Activated naive CD4-positive, alpha-beta T cell treated with anti-CD3 and anti-CD28 coated beads, Interleukin-2, amount 10 ng/mL, durations not matched to agents 7 days and 5 days (primary cell): ENCODE measurements at places on chromosomes 3 and 15.

- no peak for DNase-seq
- H3K27me3 ChIP-seq = no peaks in the 10 kb centered on the region
- H3K27ac ChIP-seq = no peak overlapping the region
- no peaks in the 10 kb centered on the region for H3K4me1 ChIP-seq
- no peaks in the 10 kb centered on the region for H3K36me3 ChIP-seq
Measured at GRCh38 chr3:84637272-84637671, 321.5 kb upstream of the CADM2 start.

DNA sequence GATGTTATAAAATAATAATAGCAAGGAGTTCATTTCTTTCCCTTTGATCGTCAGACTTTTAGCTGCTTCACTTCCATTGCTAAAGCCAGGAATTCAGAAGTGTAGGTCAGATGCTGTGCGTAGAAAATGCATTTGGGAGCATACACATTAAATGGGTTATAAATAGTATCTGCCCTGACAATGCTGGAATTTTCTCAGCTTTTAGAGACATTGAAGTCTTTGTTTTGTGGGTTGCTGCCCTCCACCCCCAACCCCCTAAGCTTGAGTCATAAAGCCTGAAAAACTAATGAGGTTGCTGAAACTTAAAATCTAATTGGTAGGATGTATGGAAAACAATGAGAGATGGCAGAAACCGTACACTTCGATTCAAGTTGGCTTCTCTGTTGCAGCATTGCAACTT, 81.9 kb downstream of the MITF start:
- no peaks in the 10 kb centered on the region for H3K4me1 ChIP-seq
- H3K36me3 ChIP-seq = no peaks in the 10 kb centered on the region
- no peak for DNase-seq
- no peak overlapping the region for H3K27ac ChIP-seq

GRCh38 chr3:160804762-160805161, 48.7 kb downstream of the PPM1L start:
- DNase-seq = no peak
- no peaks in the 10 kb centered on the region for H3K36me3 ChIP-seq
- H3K27ac ChIP-seq = no peak overlapping the region
- peaks cover 20% of the 10 kb centered on the region for H3K27me3 ChIP-seq

- H3K4me1 ChIP-seq = no peaks in the 10 kb centered on the region
- peaks cover 44% of the 10 kb centered on the region for H3K27me3 ChIP-seq
- no peak overlapping the region for H3K4me3 ChIP-seq
- H3K27ac ChIP-seq = no peak overlapping the region
- DNase-seq = no peak
- H3K36me3 ChIP-seq = no peaks in the 10 kb centered on the region
Measured at GRCh38 chr3:10568549-10568948, 63.2 kb upstream of the ATP2B2 start.

GRCh38 chr15:37931868-37932267, 2.6 kb upstream of the TMCO5A start:
- no peaks in the 10 kb centered on the region for H3K4me1 ChIP-seq
- peaks cover 3% of the 10 kb centered on the region for H3K27me3 ChIP-seq
- no peak overlapping the region for H3K4me3 ChIP-seq
- no peak for DNase-seq
- no peak overlapping the region for H3K27ac ChIP-seq

- H3K27ac ChIP-seq = no peak overlapping the region
- H3K4me1 ChIP-seq = peaks cover 38% of the 10 kb centered on the region
- no peak overlapping the region for H3K4me3 ChIP-seq
- DNase-seq = no peak
- H3K36me3 ChIP-seq = peaks cover 58% of the 10 kb centered on the region
Measured at GRCh38 chr15:42267286-42267685, 5.7 kb upstream of the GANC start.

GRCh38 chr3:121834157-121834670, 646 bp downstream of the IQCB1 start:
- peaks cover 47% of the 10 kb centered on the region for H3K4me1 ChIP-seq
- H3K27ac ChIP-seq = peak overlapping the region; percentile 93
- H3K27me3 ChIP-seq = no peaks in the 10 kb centered on the region
- H3K4me3 ChIP-seq = peak overlapping the region; percentile 91

- H3K27ac ChIP-seq = no peak overlapping the region
- no peaks in the 10 kb centered on the region for H3K36me3 ChIP-seq
- H3K4me3 ChIP-seq = no peak overlapping the region
- no peaks in the 10 kb centered on the region for H3K27me3 ChIP-seq
Measured at GRCh38 chr3:19220311-19220710, 72.0 kb downstream of the KCNH8 start.

- no peak overlapping the region for H3K4me3 ChIP-seq
- H3K27ac ChIP-seq = no peak overlapping the region
- no peaks in the 10 kb centered on the region for H3K36me3 ChIP-seq
- DNase-seq = no peak
Measured at GRCh38 chr15:48458876-48459275, 127.6 kb downstream of the DUT start.

DNA sequence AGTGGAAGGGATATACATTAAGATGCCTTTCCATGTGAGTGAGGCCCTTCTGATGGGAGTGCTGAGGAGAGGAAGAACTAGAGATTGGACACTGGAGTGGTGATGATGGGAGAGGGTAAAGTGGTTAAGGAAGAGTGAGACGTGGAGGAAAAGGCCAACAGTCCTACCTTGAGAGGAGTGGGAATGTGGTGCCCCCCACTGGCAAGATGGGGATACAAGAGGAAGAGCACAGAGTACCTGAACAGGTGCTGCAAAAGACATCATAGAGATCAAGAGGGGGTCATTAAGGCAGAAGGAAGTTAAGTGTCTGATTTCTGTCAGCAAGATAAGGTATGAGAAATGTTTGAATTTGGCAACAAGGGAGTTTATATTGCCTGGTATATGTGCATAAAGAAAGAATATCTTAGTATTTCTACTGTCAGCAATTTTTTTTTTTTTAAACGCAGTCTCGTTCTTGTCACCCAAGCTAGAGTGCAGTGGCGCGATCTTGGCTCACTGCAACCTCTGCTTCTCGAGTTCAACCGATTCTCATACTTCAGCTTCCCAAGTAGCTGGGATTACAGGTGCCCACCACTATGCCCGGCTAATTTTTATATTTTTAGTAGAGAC, 34.0 kb downstream of the ARIH2 start:
- peaks cover 2% of the 10 kb centered on the region for H3K4me1 ChIP-seq
- no peak overlapping the region for H3K27ac ChIP-seq
- H3K27me3 ChIP-seq = no peaks in the 10 kb centered on the region

GRCh38 chr3:49636883-49637609, 37.1 kb upstream of the APEH start:
- DNase-seq = no peak
- H3K27me3 ChIP-seq = peaks cover 45% of the 10 kb centered on the region
- no peaks in the 10 kb centered on the region for H3K4me1 ChIP-seq
- H3K27ac ChIP-seq = no peak overlapping the region
- no peaks in the 10 kb centered on the region for H3K36me3 ChIP-seq

GRCh38 chr3:123792473-123793201, 91.5 kb downstream of the MYLK start:
- H3K36me3 ChIP-seq = no peaks in the 10 kb centered on the region
- H3K27me3 ChIP-seq = peaks cover 26% of the 10 kb centered on the region
- H3K27ac ChIP-seq = no peak overlapping the region
- H3K4me3 ChIP-seq = no peak overlapping the region

GRCh38 chr15:73888224-73889041, 15.1 kb downstream of the TBC1D21 start:
- H3K27me3 ChIP-seq = peaks cover 55% of the 10 kb centered on the region
- no peak overlapping the region for H3K4me3 ChIP-seq
- H3K4me1 ChIP-seq = no peaks in the 10 kb centered on the region
- H3K36me3 ChIP-seq = no peaks in the 10 kb centered on the region

DNA sequence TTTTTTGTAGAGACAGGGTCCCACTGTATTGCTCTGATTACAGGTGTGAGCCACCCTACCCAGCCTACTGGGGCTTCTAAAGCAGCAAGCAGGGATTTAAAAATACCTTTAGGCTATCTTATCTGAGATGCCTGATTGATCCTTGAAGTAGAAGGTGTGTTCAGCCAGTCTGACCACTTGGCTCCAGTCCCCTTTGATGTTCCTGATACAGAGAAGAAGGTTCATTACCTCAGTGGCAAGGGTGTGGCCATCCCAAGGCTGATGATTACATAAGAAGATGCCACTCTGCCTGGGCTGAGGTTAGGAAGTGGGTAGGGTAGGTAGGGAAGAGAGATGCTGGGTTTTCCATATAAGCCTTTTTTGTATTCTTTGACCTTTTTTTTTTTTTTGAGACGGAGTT, 11.2 kb upstream of the DCAF1 start:
- H3K4me1 ChIP-seq = peaks cover 33% of the 10 kb centered on the region
- H3K27ac ChIP-seq = no peak overlapping the region
- no peak overlapping the region for H3K4me3 ChIP-seq
- H3K27me3 ChIP-seq = no peaks in the 10 kb centered on the region
- H3K36me3 ChIP-seq = no peaks in the 10 kb centered on the region
- DNase-seq = no peak

DNA sequence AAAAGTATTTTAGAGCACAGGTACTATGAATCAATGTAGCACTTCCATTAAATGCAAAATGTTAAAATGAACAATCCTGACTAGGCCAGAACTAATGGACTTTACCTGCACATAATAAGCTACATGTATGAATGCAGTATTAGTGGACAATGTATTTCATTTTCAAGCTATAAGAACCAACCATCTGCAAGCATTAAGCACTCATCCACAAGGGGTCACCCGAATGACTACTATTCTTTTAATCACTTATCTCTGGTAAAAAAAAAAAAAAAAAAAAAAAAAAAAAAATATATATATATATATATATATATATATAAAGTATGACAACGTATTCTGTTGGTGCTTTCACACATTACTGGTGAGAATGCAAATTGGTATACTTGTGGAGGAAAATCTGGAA, 7.2 kb downstream of the HERC1 start:
- H3K27ac ChIP-seq = no peak overlapping the region
- H3K27me3 ChIP-seq = no peaks in the 10 kb centered on the region
- peak; percentile 39 for DNase-seq
- H3K4me1 ChIP-seq = peaks cover 36% of the 10 kb centered on the region
- H3K36me3 ChIP-seq = peaks cover 6% of the 10 kb centered on the region

- H3K36me3 ChIP-seq = no peaks in the 10 kb centered on the region
- H3K27ac ChIP-seq = no peak overlapping the region
- H3K4me3 ChIP-seq = no peak overlapping the region
- no peaks in the 10 kb centered on the region for H3K4me1 ChIP-seq
- DNase-seq = no peak
Measured at GRCh38 chr15:54687628-54688027, 509.1 kb downstream of the RSL24D1 start.

GRCh38 chr15:70867911-70868467, 14.0 kb upstream of the LARP6 start:
- H3K4me3 ChIP-seq = no peak overlapping the region
- no peak overlapping the region for H3K27ac ChIP-seq
- DNase-seq = no peak
- no peaks in the 10 kb centered on the region for H3K4me1 ChIP-seq

- H3K36me3 ChIP-seq = peaks cover 50% of the 10 kb centered on the region
- H3K27me3 ChIP-seq = no peaks in the 10 kb centered on the region
- no peak for DNase-seq
- H3K4me1 ChIP-seq = peaks cover 11% of the 10 kb centered on the region
Measured at GRCh38 chr15:40392986-40393948, 10.7 kb downstream of the KNSTRN start.

DNA sequence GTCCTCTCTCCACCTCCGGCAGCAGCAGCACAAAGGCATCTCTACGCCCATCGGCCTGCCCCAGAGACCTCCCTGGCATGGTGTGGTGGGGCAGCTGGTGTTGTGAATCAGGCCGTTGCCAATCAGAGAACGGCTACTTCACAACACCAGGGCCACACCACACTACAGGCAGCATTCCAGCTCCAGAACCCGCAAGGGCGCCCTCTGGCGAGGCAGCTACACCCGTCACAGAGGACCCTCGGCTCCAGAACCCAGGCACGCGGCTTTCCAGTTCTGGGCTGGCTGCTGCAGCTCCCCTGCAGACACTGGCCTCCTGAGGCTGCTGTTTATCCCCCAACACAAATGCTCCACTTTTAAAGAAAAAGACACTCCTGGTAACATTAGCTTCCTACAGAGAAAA, 127.5 kb upstream of the TOPAZ1 start:
- no peak overlapping the region for H3K4me3 ChIP-seq
- peaks cover 44% of the 10 kb centered on the region for H3K27me3 ChIP-seq
- no peaks in the 10 kb centered on the region for H3K4me1 ChIP-seq
- no peak overlapping the region for H3K27ac ChIP-seq
- DNase-seq = peak; percentile 48

GRCh38 chr3:108430540-108430939, 79.9 kb downstream of the MYH15 start:
- no peak for DNase-seq
- peaks cover 6% of the 10 kb centered on the region for H3K27me3 ChIP-seq
- H3K4me1 ChIP-seq = no peaks in the 10 kb centered on the region

- H3K27me3 ChIP-seq = no peaks in the 10 kb centered on the region
- no peak overlapping the region for H3K4me3 ChIP-seq
- H3K4me1 ChIP-seq = peaks cover 2% of the 10 kb centered on the region
- peaks cover 12% of the 10 kb centered on the region for H3K36me3 ChIP-seq
- H3K27ac ChIP-seq = no peak overlapping the region
- DNase-seq = no peak
Measured at GRCh38 chr3:16982460-16982859, 97.7 kb downstream of the PLCL2 start.

GRCh38 chr3:136836511-136837156, 17.7 kb downstream of the SLC35G2 start:
- no peak overlapping the region for H3K27ac ChIP-seq
- no peak overlapping the region for H3K4me3 ChIP-seq
- H3K27me3 ChIP-seq = peaks cover 4% of the 10 kb centered on the region
- DNase-seq = no peak

- no peak within 1 kb of the TSS for H3K4me3 ChIP-seq
- H3K27ac ChIP-seq = no peak within 1 kb of the TSS
- H3K4me1 ChIP-seq = peaks cover 17% of the 10 kb centered on the region
- H3K27me3 ChIP-seq = peaks cover 62% of the 10 kb centered on the region
- DNase-seq = no peak
Measured at GRCh38 chr3:196210673-196211556, at the start of gene ZDHHC19. ZDHHC19 (minus strand) TSS chr3:196211400; CDS start chr3:196211315, 85 bp downstream.

DNA sequence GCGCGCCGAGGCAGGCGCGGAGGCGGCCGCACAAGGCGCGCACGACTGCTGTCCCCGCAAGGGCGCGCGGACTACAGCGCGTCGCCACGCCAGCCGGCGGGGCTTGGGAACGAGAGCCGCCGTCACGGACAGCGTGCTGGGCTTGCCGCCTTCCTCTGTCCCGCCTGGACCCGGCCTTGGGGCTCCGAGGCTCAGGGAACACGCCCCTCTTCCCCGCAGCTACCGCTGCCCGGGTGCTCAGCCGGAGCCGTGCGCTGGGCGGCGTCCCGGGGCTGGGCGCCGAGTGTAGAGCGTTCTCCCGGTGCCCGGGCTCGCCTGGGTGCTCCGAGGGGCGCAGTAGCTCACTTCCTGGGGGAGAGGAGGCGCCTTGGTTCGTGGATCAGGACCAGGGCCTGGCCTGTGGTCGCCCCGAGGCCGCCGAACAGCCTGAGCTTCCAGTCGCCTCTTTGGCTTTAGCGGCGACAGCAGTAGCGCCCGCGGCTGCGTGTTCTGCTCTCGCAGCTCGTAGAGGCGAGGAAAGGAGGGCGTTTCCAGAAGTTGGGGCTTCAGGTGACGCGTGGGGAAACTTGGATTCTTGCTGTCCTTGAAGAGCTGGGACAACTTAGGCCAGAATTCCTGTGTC, 226.7 kb upstream of the C2CD4B start:
- H3K27me3 ChIP-seq = peaks cover 51% of the 10 kb centered on the region
- H3K4me3 ChIP-seq = peak overlapping the region; percentile 93
- no peaks in the 10 kb centered on the region for H3K36me3 ChIP-seq
- no peak overlapping the region for H3K27ac ChIP-seq
